Pons (tissue), 1 donor: ENCODE measurements at places on chromosomes 12 and 14.
A peak's percentile ranks its signal among the peaks of the same experiment; 100 is the strongest.

GRCh38 chr14:60171690-60172089, 6.5 kb upstream of the DHRS7 start:
- DNase-seq, result no peak

- DNase-seq, result no peak
Measured at GRCh38 chr14:44494137-44494536, 12.9 kb downstream of the FSCB start.

DNA sequence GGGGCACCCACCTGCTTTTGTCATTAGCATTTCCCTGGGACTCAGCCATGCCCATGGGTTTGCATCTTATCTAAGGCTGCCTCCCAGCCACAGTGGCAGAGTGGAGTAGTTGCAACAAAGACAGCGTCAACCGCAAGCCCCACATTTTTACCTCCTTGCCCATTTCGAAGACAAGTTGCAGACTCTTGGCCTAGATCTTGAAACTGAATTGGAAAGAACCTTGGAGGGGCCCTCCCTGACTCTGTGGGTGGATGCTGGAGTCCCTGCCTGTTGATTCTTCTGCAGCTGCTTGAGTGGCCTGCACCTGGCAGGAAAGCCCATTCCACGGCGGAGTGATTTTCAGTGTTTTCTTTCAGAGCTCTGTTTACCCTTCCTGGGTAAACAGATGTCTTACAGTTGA, 309.0 kb downstream of the VRK1 start:
- no peak for DNase-seq

DNA sequence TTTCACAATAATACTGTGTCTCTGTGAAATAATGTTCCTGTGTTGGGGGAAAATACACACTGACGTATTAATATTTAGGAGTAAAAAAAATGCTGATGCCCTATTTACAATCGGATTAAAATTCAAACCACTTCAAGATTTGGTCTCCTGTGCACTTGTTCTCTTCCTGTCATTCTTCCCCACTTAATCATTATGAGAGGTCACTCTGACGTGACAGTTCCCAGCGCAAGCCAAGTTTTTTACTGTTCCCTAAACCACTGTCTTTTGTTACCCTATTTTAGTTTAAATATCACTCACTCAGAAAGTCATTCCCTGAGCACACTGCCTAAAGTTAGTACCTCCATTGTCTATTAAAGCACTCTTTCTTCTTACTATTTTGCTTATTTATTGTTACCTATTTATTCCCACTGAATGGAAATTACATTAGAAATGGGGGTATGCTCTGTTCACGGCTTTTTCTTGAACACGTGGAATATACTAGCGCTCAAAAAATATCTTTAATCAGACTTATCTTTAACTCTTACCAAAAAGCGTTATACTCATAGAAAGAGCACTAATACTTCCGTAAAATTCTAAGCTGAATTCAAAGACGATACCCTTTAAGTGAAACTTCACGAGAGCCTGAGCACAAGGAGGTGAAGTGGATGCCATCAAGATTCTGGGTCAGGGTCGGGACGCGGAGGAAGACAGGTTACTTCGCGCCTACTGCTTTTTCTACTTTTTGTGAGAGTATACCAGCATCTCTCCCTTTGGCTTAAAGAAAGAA, 670 bp upstream of the PSMA3 start:
- peak; percentile 69 for DNase-seq

DNA sequence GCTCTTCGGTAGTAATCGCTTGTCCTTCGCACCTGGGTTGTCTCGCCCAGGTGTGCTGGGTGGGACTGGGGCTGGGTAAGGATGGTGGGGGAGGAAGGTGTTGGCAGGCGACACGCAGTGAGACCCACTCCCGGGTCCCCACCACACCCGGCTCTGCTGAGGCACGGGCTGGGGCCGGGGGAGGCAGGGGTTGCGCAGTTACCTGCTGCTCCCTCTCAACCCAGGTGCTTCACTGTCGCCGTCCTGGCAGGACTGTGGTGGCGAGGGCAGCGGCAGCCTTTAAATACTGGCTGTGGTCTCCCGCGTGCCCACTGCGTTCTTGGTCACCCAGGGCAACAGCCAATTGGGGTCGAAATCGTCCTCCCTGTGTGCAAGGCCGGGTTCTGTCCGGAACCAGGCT, at the start of gene CCER1:
Gene CCER1 (minus strand): TSS at position 256 of the 400 bp plus-strand sequence. CDS start 434 bp downstream, outside the sequence.
- DNase-seq, result no peak

GRCh38 chr14:34436118-34436905, 25.7 kb downstream of the SPTSSA start:
- DNase-seq, result no peak

GRCh38 chr12:30936036-30936435, 9.5 kb downstream of the TSPAN11 start:
- DNase-seq, result no peak

DNA sequence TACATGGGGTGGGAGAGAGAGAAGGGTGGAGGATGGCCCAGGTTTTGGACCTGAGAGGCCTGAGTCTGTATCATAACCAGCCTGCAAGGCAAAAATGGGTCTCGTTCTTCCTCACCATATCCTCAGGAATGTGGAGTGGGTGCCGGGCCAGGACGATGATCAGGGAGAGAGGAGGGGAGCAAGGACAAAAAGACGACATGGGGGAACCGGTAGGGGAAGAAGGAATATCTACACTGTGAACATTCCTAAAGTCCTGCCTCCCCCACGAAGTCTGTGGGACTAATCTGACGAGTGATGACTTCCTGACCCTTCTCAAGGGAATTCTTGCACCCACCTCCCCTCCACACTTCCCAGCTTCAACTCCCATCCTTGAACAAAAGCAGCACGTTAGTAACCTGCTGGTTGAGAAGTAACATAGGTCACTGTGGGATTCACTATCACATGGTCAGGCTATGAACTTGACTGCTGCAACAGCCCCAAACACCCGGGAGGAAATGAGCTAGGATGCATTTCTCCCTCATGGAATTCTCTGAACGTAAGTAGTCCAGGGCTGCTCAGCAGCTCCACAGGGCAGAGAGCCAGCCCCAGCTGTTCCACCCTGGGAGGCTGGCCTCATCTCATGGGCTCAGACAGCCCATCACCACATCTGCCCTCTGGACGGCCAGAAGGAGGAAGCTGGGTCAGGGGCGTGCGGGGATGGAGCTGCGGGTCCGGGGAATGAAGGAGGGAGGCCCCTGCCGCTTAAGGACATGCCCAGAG, 36.8 kb upstream of the VWF start:
- no peak for DNase-seq

GRCh38 chr12:52331833-52332232, 10.6 kb upstream of the KRT83 start:
- no peak for DNase-seq
